ENCODE measurements at places on chromosomes 4 and X.

GRCh38 chr4:127916512-127916911 is 35.8 kb downstream of the PLK4 start:
- DNase-seq = no peak

- no peak for DNase-seq
These were observed 10.0 kb downstream of the TMEM164 start for GRCh38 chrX:110012818-110013485.

DNA sequence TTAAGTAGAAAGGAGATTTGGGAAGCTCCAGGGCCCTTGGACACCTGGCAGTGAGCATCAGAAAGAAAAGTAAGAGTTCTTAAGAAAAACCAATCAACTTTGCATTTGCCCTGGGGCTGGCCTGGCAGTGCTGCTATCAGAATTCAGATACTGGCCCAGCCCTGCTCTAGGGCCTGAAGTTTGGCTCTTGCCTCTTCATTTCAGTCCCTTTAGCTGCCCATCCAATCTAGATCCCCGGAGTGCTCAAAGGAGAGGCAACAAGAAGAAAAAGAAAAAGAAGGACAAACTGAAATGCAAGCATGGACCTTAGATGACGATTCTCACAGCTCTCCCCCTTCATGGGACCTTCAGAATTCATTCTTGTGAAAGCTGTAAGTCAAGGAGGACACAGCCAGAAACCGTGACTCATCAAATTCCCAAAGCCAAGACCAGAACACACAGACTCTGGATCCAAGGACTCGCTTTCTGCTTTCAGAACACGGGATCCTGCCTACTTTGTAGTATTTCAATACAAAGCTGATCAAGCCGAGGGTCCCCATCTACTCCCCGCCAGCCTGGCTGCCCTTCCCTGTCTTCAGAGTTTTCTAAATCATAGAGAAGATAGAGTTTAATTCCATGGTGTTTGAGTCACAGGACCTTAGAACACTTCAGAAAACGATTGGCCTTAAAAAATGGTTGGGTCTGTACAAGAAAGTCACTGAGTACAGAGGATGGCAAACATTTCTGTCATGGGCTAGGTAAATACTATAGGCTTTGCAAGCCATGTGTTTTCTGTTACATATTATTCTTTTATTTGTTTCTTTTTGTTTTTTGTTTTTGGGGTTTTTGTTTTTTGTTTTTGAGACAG is 103.7 kb downstream of the RBM47 start:
- DNase-seq = no peak

- no peak for DNase-seq
These were observed 6.5 kb upstream of the GJB1 start for GRCh38 chrX:71216485-71216884.

DNA sequence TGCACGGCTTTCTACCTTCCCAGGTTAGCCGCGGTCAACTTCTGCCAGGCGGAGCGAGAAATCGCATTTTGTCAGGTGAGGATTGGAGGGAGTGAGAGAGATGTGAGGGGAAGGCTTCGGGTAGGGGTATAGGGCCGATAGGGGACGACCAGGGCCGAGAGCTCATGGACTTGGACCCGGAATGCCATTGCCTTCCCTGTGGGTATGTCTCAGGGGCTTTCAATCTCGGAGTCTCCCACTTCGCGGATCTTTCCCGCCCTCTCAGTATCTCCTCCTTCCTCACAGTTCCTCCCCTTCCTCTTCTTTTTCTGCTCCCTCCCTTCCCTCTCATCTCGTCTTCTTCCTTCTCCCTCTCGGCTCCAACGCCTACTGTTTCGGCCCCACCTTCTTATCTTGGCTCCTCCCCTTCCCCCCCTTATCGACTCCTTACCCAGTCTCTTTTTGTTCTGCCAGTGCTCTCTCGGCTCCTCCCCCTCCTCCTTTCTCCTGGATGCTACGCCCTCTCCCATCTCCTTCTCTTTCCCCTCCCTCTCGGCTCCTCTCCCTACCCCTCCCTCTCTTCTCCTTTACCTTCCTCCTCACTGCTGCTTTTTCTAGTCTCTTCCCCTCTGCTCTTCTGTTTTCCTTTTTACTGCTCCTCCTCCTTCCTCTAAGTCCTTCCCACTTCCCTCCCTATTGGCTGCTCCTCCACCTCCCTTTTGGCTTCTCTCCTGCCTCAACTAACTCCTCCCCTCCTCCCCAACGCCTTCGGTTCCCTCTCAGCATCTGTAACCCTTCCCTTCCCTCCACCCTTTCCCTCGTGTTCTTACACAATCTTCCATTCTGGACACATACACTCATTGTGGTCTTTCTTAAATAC is 29.4 kb upstream of the RBMX start:
- DNase-seq = peak; percentile 97

- peak; percentile 22 for DNase-seq
These were observed 17.5 kb upstream of the MSANTD1 start for GRCh38 chr4:3231471-3231870.

DNA sequence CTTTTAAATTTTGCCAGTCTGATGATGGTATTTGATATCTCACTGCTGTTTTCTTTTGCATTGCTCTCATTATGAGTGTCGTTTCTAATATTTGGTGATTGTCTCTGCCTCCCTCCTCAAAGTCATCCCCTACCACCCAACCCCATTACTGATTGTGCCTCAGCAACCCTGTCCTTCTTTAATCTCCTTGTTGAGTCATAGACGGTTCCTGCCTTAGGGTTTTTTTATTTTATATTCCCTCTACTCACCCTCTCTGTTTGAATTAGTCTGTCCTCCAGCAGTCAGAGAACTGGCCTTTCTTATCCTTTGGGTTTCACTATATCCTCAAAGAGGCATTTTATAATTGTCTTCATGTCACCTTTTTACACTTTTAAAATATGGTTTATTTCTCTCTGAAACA is 409.3 kb upstream of the CPEB2 start:
- DNase-seq = no peak

DNA sequence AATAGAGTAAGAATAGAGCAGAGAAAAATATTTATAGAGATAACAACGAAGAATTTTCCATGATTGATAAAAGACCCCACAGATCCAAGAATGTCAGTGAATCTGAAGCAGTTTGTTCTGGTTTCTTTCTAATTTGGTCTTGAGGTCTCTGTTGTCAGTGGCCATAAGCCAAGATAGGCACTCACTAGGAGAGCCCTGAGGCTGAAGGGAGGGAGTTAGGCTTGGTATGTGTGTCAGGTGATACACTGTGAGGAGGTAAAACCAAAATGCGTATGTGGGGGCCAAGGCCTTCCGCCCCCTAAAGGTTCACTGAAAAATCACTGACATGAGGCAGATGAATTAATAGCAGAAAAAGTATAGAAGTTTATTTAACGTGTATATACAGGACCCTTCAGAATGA is 382.3 kb upstream of the HTR2C start:
- no peak for DNase-seq

- DNase-seq = no peak
These were observed 60.8 kb downstream of the DLG3 start for GRCh38 chrX:70505451-70505841.

- DNase-seq = no peak
These were observed 9.8 kb upstream of the ARX start for GRCh38 chrX:25025615-25026014.

- no peak for DNase-seq
These were observed 110.0 kb upstream of the EDNRA start for GRCh38 chr4:147370881-147371280.

DNA sequence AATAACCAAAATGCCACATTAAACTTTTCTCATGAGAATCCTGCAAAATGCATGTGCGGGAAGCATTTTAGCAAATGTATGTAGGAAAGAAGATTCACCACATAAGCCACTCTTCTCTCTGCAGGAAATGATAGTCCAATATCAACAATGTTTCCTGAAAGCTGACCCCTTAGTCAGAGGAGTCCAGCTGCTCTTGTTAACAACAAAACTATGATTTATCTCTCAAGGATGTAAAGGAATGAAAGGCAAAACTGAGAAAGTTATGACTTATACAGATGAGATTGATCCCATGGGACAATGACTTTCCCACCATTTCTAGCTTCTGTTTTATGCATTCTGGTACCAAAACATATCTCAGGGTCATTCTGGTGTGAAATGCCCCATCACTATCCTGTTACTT is 125.0 kb upstream of the EDNRA start:
- no peak for DNase-seq

DNA sequence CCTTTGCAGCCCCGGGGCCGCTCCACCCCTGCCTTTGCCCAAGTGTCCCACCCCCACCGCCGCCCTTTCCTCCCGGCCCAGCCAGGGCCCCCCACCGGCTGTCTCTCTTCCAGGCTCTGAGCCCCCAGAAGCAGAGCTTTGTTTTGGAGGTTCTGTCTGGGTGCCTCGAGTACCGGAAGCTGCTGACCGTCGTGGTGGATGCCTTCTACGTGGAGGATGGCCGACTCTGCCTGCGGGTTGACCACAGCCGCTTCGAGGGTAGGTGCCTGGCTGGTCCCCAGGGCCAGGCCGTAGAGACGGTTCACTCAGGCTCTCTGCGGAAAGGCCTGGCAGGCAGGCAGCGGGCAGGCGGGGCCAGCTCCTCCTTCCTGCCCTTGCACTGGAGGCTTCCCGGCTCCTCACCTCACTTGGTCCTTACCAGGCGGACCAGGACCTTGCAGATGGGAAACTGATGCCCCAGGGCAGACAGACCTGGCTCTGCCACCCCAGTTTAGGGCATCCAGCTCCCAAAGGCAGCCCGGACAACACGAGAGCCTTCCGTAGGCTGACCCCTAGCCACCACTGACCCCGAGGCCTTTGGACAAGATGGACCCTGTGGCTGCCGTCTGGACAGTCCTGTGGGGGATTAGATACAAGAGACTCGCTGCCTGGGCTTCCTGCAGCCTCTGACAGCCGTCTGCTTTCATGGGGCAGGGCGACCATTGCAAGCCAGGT is 18.2 kb downstream of the CFAP99 start:
- no peak for DNase-seq

DNA sequence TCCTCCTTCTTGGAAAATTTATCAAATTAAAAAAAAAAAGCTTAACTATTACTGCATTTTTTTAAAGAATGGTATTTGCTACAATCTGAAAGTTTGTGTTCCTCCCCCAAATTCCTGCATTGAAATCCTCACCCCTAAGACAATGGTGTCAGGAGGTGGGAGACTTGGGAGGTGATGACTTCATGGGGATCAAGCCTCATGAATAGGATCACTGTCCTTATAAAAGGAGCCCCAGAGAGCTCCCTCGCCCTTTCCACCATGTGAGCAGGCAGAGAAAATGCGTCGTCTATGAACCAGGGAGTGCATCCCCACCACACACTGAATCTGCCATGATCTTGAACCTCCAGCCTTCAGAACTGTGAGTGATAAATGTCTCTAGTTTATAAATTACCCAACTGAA is 38.0 kb downstream of the DHRSX start:
- no peak for DNase-seq

GRCh38 chr4:109383823-109384222 is 49.8 kb upstream of the SEC24B start:
- no peak for DNase-seq

GRCh38 chr4:108360754-108361445 is 192.2 kb upstream of the LEF1 start:
- no peak for DNase-seq

DNA sequence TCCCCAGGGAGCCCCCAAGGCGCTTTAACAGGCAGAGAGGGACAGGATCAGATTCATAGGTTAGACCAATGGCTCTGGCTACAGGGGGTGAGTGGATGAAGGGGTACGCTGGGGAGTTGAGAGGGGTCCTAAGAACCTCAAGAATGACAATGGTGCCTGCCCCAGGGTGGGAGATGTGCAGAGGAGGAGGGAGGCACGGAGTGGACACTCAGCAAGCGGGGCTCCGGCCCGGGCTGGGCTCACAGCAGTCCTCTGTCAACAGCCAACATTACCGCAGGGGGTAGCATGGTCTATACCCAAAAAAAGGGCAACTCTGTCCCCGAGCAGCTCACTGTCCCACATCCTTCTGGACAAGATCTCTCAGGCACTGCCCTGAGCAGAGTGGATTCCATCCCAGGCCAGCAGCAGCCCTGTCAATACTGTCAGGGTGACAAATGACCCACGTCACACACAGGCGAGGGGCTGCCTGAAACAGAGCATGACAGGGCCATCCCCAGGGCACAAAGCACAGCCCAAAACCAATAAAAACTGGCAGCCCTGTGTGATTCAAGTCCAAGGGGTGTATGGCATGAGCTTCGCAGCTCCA is 47.7 kb upstream of the PPP2R2C start:
- DNase-seq = no peak

GRCh38 chrX:151789179-151789800 is 54.7 kb downstream of the CNGA2 start:
- DNase-seq = no peak

DNA sequence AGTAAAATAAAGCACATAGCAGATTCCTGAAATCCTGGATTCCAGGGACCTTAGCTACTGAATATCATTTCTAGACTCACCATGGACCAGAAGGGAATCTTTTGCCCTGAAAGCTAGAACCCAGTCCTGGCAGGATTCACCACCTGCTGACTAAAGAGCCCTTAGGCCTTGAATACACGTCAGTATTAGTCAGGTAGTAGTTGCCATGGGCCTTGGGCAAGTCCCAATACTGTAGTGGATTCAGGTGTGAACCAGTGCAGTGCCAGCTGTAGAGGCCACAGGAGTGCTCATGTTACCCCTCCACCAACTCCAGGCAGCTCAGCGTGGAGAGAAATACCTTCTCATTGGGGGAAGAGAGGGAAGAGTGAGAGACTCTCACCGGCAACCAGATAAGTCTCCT is 64.1 kb upstream of the UBQLN2 start:
- no peak for DNase-seq

GRCh38 chr4:172778583-172778982 is 390.0 kb upstream of the GALNT7 start:
- DNase-seq = no peak

DNA sequence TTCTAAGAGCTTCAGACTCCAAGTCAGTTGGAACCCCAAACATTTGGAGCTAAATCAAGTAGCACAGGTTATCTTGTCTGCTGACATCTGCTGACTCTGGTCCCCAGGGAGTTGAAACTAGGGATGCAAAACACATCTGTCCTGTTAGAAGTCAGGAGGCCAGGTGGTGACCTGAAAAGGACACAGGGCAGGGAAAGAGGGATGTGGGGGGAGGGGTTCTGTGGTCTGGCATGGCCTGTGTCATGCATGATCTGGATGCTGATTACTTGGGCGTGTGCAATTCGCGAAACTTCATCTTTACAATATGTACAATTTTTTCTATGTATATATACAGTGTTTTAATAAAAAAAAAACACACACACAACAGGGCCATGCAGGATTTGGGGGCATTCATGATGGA is 55.3 kb downstream of the FHDC1 start:
- DNase-seq = no peak

GRCh38 chrX:30597216-30598012 is 19.8 kb upstream of the TASL start:
- DNase-seq = peak; percentile 88

DNA sequence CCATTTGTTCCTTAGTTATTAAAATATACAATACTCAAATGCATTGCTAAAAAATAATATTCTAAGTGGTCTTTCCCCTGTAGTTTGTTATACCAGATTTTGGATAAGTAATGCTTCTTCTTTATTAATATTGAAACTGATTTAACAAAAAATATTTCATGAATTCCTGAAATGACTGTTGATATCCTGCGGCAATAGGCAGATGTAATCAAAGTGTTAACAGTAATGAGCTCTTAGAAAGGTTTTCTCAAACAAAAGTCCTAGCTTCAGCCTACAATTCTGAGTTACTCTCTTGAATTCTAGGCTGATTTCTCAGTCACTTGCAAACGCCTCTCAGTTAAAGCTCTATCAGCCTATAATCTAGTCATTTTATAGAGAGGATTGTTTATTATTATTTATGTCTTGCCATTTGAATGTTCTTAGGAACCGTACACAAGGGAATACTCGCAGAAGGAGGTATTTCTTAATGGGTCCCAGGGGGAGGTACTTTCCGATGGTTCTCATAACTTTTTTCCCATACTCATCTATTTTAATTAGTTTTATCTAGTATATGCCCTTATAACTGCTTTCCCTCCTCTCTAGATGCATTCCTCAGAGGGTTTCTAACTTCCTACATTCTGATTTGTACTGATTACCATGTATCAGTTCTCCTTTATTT is 96.8 kb downstream of the FNIP2 start:
- DNase-seq = no peak
